ENCODE measurements at places on chromosomes 16 and 17. TPM values are rescaled to one million over a fixed set of nuclear protein-coding genes. Genes with fewer than 3 reads are reported as not detected.

Gene WNT9B
- total RNA-seq, result 0.20 TPM

Gene ASPA
- 2.4 TPM for total RNA-seq

Gene RHBDL1
- total RNA-seq, result 0.72 TPM

DNA sequence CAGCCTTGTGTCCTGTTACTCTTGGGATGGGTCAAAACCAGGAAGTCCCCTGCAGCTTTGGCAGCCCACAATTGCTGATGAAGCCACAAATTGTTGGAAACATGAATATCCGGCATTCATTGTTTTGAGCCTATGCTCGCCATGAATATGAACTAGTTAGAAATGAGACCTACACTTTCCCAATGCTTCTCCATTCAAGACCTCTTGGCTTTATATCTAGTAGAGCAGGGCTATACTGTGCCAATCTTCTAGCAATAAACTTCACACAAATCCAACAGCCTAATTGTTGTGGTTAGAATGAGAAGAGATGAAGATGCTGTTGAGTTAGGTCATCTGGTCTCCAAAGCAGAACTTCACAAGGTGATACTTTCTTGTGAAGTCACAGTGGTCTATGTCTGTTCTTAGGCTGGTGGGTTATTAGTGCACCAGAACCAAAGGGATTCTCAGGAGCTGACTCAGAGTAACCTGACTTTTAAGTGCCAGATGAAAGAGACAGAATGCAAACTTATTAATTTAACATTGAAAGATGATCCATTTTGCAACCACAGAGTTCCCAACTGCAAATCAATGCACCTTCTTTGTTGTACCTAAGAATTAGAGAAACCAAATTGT is 13.7 kb upstream of the KRT23 start:
- no peak for DNase-seq

- DNase-seq, result peak; percentile 71
These were observed 18.9 kb downstream of the RARA start for GRCh38 chr17:40327735-40328385.

DNA sequence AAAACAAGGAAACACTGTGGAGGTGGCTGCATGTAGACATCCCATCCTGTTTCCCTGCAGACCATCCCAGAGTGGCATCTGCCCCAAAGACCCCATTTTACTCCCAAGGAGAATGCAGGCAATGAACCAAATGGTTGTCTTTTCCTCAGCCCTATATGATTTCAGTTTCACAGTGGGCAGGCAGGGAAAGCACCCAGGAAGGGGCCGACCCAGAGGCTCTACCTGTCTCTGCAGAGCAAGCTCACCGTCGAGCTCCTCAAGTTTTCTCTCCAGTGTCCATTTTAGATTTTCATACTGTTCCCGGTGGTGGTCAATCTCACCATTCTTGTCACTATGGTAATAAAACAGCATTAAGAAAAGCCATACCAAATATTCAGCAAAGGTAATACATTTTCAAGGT is 14.6 kb downstream of the CCDC57 start:
- no peak for DNase-seq

DNA sequence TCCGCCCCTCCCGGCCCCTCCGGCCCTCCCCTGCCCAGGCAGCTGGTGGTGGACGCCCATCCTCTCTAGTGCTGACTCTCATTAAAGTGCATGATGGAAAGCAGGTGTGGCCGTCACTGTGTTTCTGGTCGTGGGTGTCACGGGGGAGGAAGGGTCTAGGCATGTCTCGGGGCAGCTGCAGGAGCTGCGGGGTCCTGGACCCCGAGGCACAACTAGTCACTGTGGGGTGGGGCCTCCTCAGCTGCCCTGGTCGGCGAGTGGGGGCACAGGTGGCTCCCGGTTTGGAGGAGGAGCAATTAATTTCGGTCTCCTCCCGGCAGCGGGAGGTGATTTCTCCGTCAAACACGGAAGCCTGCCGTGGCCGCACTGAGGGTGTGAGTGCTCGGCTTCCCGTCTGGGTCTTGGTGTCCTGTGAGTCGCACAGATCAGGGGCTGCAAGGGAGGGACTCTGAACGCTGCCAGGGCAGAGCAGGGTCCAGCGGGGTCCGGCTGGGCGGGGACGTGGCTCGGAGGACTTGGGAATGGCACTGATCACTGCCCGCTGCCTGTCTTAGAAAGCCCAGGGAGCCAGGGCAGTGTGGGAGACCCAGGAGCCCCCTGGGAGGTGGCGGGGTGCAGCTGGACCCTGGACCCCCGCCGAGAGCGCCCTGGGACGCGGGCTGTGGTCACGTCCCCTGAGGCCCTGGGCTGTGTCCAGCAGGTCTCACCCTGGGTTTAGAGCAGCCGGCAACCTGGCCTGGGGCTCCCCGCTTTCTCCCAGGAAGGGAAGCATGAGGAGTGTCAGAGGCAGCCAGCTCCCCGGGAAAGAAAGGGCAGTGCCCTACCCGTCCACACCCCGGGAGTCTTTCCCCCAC is 3.3 kb downstream of the TPSD1 start:
- DNase-seq, result no peak

DNA sequence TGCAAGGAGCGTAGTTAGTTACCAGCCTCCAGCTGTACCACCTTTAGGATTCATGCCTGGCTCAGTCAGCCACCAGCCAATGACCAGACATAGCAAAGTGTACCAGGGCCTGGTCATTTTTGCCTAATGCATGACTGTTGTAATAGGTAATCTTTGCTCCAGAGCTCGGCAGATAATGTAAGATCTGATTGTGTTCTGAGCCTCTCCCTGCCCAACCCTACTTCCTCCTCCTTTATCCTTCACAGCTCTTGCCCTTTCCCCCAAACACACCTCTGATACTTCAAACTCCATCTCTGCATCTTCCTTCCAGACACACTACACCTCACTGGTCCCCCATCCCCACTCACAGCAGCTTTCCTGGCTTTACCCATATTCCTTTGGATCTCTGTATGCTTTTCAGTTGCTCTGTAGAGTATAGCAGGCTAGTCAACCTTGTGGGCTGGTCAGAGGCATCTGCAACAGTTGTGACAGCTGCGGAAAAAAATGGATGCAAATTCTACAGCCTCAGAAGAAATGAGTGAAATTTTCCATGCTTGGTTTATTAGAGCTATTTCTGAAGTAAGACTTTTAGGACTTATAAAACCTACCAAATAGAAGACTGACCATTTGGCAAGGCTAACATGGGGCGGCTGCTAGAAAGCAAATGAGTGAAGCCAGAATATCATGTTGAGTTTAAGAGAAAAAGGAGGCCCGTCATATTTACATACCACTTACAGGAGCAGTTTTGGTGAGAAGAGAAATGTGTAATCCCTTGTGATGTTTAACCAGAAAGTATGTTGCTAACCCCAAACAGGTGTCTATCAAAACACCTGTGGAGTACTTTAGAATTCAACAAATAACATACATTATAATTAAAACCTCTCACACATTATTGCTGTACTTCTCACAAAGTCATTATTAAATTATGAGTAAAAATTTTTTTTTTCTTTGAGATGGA is 19.9 kb upstream of the C16orf87 start:
- DNase-seq, result no peak

GRCh38 chr17:45905814-45906213 is 11.5 kb downstream of the MAPT start:
- no peak for DNase-seq

DNA sequence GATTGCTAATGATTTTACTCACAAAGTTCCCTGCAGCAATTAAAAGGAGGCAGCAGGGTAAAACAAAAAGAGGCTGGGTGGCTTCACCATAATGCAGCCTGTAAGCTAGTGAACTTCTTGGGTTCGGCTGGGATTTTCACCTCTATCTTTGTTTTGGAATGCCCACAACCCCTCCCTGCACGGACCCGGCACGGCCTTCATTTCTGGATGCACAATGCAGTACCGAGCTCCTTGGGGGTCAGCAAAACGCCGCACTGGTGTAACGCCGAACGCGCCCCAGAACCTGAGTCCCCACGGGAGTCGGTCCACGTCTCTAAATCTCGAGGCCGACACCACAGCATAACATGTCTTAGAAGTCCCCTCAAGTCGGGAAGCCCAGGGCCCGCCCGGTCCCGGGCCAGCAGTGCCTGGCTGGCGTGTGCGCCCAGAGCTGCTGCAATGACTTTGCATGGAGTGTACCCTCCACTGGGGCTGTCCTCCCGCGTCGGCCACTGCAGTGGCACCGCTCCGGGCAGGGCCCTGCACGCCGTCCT is 759 bp downstream of the UBE2O start:
- DNase-seq, result peak; percentile 53

DNA sequence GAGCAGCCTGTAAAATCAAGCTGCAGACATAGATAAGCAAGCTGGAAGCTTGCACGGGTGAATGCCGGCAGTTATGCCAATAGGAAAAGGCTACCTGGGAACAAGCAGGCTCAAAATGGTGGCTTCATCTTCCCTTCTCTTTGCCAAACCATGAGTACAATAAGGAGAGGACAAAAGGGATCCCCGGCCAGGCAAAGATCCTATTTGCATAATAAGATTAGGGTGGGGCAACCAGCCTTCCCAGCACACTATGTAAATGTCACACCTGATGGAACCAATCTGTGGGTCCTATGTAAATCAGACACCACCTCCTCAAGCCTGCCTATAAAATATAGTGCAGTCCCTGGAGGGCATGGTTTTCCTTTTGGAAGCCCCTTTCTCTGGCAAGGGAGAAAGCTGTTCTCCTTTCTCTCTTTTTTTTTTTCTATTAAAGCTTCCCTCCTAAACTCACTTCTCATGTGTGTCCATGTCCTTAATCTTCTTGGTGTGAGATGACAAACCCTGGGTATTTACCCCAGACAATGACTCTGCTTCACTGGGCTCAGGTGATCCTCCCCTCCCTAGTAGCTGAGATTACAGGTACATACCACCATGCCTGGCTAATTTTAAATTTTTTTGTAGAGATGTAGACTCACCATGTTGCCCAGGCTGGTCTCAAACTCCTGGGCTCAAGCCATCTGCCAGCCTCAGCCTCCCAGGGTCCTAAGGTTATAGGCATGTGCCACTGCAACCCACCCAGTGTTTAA is 44.2 kb downstream of the PSMD12 start:
- no peak for DNase-seq

GRCh38 chr16:56894331-56894917 is 29.4 kb downstream of the SLC12A3 start:
- DNase-seq, result no peak

GRCh38 chr16:70808371-70808770 is 7.4 kb upstream of the VAC14 start:
- DNase-seq, result no peak

GRCh38 chr16:57489229-57489628 is 2.9 kb upstream of the DOK4 start:
- no peak for DNase-seq

DNA sequence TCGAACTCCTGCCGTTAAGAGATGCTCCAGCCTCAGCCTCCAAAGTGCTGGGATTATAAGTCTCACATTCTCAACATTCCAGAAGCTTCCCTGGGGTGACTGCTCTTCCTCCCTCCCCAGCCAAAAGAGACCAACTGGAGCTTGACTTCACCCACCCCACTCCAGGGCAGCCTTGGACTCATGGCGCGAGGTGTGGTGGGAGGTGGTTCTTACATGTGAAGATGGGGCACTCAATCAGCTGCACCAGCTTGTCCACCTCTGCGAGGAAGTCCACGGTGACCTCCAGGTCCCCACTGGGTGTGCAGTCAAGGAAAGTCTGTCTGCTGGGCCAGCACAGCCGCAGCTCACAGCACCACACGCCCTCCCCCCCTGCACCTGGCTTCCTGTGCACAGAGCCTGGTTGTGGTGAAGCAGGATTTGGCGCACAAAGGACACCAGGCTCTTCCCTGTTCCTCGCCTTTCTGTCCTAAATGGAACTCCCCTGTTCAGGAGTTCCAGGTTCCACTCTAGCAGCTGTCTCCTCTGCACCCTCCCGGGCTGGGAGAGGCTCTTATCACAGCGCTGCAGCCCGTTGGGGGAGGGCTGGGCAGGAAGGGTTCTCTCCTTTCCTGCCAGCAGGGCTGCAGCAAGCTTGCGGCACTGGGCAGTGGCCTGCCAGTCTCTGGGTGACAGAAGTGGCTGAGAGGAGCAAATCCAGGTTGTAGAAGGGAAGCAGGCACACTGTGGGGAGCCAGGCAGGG is 9.6 kb upstream of the MTSS2 start:
- DNase-seq, result peak; percentile 83

DNA sequence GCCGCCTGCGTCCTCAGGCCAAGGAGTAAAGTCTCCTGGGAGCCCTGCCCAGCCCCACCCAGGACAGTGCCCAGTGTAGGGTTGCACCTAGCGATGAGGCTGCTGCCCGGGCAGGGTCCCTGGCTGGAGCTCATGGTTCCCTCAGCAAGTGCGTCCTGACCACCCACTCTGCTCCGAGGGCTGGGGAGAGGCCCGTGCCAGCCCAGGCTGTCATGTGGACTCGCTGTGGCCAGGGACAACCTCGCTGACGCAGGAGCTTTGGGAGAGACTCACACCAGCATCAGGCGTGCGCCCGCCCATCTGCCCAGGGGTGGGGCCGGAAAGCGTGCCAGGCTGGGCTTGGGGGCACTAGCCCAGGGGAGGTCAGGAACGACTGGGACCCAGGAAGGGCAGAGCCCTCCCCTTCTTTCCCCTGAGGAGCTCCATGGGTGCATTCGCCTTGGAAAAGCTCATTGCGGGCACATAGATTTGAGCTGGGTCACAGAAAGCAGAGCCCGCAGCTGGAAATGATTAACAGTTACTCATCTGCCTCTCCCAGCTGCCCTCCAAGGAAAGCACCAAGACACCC is 19.7 kb downstream of the DPEP1 start:
- DNase-seq, result no peak

DNA sequence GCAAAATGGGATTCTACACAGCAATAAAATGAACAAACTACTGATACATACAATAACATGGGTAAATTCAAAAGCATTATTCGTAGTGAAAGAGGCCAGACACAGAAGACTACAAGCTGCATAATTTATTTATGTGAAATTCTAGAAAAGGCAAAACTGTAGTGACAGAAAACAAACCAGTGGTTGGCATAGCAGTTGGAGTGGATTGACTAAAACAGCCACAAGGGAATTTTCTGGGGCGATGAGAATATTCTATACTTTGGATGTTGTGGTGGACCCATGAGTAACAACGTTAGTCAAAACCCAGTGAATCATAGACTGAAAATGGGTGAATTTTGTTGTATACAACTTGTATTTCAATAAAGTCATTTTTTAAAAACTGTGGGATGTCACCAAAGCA is 63.2 kb upstream of the RPL38 start:
- no peak for DNase-seq

DNA sequence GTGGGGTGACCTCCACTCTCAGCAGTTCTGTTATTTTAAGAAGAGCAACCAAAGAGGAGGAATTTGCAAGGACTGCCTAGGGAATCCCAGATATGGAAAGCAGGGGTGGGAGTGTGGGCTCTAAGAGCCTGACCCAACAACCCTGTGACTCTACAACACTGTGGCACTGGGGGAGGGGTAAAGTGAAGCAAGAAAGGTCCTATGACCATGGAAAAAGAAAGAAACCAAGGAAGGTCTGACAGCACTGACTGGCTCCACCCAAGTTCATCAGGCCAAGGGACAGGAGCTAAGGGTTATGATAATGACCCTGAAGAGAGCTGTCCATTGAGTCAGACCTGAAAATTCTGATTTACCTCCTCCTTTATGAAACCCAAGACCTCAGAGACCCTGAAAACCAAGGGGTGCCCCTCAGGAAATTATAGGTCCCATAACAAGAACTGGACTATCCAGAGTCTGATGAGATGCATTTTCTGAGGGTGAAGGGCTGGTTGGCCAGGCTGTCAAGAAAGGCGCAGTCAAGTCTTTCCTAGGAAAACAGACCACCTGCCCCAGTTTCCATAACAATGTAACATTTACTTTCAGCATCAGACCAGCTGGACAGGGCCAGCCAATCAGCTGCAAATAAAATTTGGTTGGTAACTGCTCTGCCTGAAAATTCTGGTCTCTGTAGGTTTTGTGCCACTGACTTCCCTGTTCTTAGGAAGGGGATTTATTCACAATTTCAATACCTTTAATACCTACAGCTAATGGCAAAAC is 53.8 kb upstream of the MTMR4 start:
- DNase-seq, result no peak

- DNase-seq, result no peak
These were observed 595.9 kb downstream of the WWOX start for GRCh38 chr16:78695391-78695790.

Data from heart left ventricle (tissue), 16 donors.